Ovary (tissue), 10 donors: ENCODE measurements at places on chromosomes 2 and 18.

GRCh38 chr2:146489386-146489785 is 1355.4 kb upstream of the ACVR2A start:
- DNase-seq, result no peak

GRCh38 chr18:52598921-52599320 is 258.9 kb downstream of the DCC start:
- DNase-seq, result no peak

- no peak for DNase-seq
Measured at GRCh38 chr2:206020171-206020570, 65.8 kb downstream of the INO80D start.

DNA sequence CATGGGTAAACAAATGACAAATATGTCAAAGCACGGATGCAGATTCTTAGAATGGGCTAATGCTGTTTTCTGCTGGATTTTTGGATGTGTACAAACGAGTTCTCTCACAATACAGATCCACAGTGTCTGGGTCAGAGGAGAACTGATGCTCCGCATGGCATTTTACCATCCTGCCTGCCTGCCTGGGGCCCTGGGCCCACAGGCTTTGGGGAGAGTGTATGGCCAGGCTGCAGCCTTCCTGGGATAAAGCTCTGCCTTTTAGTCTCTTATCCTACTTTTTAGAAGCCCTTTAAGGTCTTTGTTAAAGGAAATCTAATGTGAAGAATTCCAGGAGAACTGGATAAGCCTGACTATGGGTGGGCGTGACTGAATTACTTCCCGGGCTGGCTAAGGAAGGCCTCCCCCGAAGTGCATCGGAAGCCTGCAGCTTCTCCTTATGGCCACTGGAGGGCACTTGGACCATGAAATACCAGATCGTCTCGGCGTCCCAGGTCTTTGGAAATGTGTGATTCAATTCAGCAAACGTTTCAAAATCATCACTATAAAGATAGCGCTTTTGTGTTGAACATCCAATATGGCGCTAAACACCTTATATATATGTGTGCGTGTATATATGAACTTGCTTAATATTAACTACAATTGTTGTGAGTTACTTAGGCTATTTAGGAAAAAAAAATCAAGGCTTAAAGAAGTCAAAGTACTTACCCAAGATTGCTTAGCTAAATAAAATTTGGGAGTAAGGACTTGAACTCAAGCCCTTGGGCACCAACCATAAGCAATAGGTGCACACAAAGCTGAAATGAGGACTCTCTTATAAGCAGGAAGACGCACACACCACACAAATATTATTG is 15.2 kb upstream of the DNPEP start:
- DNase-seq, result peak; percentile 77

DNA sequence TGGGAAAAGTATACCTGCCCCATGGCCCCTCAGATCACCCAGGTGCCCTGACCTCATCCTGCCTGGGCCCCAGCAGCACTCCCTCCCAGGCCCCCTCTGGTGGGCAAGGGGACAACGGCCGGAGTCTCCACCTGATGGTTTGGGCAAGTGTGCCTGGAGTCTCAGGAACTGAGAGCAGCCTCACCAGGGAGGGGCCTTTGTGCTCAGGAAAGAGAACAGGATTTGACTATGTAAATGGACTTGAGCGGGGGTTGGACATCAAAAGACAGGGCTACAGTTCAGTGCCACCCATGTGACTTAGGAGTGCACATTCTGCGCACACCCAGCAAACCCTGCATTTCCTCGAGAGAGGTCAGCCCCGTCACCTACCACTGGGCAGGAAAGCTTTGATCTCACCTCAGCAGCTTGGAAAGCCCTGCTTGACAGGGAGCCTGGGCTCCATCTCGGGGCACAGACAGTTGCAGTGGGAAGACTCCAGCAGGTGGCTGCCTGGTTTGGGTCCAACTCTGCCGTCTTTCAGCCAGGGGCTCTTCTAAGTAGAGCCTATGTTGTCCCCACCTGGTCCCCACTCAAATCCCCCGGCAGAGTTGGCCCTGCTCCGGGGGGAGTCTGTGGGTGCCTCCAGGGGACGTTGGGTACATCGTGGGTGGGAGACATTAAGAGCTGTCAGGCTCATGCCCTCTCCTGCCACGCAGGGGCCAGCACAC is 3.3 kb downstream of the INPP5D start:
- no peak for DNase-seq

- no peak for DNase-seq
Measured at GRCh38 chr2:39164089-39164488, 43.2 kb upstream of the SOS1 start.

DNA sequence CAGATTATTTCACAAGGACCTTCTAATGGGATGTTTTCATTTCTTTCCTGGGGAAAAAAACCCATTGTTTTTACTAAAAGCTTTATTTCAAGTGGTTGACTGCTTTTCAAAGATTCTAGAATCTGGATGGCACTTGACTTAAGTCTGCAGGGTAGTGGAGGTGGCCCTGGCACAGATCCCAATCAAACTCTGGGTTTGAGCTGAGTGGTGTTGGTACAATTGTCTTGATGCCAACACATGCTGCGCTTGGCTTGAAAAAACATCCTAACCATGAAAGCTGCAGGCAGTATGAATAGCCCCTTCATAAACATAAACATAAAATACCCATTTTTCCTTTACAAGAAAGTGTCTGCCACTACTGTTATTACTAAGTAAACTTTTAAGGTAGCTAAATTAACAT is 3.6 kb downstream of the PAPOLG start:
- DNase-seq, result no peak

- no peak for DNase-seq
Measured at GRCh38 chr2:217880891-217881290, 121.9 kb downstream of the TNS1 start.

DNA sequence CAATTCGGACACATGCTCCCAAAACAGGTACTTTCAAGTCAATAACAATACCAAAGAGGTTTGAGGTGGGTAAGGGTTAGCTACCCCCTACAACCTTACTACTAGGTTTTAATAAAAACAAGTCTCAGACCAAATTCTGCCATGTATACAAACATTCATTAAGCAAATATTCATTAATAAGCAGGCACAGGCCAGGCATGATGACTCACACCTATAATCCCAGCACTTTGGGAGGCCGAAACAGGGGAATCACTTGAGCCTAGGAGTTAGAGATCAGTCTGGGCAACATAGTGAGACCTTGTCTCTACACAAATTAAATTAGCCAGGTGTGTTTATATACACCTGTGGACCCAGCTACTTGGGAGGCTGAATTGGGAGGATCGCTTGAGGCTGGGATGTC is 11.7 kb upstream of the ELAC1 start:
- DNase-seq, result no peak

DNA sequence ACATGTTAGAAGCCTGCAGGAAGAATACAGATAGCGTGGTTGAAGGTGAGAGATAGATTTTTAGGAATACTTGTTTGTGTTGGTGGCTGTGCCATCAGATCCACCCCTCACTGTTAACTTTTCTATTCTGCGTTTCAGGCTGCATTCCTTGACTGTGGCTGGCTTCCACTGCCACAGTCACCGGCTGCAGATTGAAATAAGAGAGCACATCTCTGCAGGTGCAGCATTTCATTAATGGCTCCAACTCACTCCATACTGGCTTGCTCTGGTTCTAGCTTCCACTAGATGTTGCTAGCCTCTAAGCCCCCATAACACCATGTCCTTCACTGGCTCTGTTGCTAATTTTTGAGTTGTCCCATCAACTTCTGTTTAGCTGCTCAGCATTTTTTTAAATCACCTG is 286.5 kb downstream of the CPS1 start:
- DNase-seq, result no peak

GRCh38 chr2:86584151-86584913 is 21.1 kb upstream of the CHMP3 start:
- no peak for DNase-seq

DNA sequence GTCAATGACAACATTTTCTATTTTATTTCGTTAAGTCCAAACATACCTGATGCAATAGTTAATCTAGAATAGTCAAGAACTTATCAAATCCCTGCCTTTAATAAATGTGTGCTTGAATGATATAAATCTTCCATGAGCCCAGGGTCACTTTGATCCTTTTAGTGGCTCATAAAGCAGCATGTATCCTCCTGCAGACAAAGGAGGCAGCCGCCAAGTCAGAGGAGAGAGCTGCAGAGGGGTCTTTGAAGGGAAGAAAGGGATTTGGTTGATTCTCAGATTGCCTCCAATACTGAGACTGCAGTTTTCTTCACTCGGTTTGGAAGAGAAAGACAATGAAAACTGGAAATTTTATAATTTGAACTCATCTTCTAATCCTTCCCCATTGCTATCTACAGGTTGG is 378.4 kb upstream of the PIK3C3 start:
- DNase-seq, result no peak

GRCh38 chr18:3069671-3070433 is 56.9 kb upstream of the LPIN2 start:
- no peak for DNase-seq

DNA sequence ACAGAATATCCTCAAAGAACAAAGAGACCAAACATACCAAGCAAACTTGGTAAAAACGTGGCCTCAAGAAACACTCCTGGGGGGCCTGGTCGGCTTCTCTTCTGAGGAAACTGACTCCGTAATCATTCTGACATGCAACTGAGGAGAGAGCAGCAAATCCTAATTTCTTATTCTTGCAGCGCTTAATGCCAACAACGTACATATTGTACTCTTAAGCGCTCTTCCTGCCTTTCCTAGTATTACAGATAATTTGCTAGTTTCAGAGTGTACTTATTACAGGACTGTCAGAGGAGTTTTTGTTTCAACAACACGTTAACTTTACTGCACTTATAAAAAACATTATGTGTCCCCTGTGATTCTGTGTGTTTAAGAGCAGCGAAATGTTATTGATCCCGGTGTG is 64.9 kb downstream of the ZNF521 start:
- DNase-seq, result no peak

GRCh38 chr2:176479961-176480360 is 210.7 kb downstream of the MTX2 start:
- no peak for DNase-seq

- DNase-seq, result no peak
Measured at GRCh38 chr18:685438-685837, 27.0 kb downstream of the ENOSF1 start.

GRCh38 chr2:45759310-45759851 is 107.9 kb downstream of the PRKCE start:
- DNase-seq, result no peak
